ENCODE measurements at places on chromosomes 7 and 10.

DNA sequence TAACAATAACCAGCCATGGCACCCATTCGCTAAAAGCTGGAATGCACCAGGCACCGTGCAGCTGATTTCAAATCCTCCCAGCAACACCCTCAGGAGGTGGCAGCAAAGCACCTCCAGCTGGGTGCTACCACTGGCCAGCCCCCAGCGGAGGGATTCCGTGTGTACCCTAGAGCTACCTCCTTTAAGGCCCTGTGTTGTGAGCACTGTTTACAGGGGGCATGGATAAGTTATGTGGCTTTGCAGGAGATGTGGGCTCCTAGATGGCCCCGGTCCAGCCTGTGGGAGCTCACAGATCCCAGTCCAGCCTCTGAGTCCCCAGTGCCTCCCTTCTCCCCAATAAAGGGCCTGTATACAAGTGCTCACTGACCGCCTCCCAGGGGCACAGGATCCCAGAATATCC is 27.1 kb downstream of the TNRC18 start:
- no peak for DNase-seq

DNA sequence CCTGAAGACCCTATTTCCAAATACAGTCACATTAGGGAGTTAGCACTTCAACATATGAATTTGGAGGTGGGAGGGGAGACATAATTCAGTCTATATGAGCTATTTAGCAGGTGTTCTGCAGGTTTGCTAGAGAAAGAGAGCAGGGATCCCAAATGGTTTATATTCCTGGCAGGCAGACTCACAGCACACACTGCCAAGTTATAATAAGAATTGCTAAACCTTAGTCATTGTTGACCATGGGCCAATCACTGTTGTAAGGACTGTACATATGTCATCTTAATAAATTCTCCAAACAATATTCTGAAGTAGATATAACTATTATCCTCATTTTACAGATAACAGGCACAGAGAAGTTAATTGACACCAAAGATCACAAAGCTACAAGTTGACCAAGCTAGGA is 1.5 kb upstream of the CCDC3 start:
- no peak for DNase-seq

DNA sequence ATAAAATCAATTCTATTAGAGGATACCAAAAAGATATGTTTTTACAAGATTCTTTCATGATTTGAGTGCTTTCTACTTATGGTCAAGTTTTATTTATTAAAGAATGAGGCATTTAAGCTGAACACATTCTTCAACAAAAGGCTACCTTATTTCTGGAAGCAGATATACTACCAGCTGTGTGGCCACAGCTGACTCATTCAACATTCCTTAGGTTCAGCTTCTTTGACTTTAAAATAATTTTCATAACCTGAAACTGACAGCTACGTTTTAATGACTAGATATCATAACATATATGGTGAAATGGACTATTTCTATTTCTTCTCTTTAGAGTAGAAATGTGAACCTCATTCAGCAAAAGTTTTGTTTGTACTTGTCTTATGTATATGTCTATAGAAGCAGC is 414.2 kb upstream of the SEMA3C start:
- DNase-seq, result no peak

DNA sequence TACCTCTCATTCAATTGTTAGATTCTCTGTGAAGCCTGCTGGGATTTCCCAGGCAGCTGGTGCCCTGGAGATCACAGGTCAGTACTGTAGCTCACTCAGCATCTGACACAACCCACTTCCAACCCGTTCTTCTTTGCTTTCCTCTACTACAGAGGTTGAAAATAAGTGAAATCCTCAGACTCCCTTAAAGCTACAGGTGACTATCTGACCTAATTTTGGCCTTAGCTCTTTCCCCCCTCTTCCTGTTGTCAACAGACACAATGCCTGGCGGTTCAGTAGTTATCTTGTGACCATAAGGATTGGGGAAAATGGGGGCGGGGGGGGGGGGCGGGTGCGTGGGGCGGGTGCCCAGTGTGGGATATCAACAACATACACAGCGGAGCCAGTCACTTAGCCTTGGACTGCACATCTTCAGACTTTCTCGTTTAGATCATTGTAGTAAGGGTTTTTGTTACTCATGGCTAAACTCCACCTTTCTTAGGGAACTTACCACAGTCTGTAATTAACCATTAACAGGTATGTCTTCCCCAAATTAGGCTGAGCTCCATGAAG is 37.8 kb downstream of the MTPN start:
- DNase-seq, result peak; percentile 43

- DNase-seq, result peak; percentile 90
Measured at GRCh38 chr7:137753948-137754851, 92.6 kb downstream of the DGKI start.

DNA sequence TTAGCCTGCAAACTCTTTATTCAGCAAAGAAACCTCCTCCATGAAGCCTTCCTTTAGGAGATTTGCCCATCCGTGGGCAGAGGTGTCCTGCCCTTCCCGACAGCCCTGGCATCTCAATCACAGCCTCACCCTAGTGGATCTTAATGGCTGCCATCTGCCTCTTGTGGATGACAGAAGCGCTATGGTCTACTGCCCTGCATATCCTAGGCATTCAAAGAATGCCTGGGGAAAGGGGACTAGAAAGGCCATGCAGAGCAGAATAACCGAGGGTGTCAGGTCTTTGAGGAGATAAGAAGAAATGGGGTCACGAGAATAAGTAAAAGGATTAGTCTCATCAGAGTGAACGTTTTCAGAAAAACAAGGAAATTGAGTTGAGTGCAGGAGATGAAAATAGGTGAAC is 57.7 kb upstream of the SPOCK2 start:
- no peak for DNase-seq

DNA sequence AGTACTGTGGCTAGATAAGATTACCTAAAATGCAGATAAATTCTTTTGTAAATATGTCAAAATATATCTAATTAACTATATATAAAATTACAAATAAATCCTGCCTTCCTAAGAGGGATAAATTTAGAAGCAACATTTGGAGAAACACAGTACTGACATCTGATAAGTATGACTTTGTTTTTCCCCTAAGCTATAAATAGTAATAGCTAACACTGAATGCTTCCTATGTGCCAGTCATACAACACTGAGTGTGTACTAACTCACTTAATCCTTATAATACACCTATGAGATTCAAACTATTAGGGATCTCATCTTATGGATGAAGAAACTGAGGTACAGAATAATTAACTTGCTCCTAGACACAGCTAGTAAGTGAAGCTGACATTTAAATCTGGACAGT is 733.4 kb downstream of the MAGI2 start:
- DNase-seq, result no peak

GRCh38 chr10:110568055-110568735 is 700 bp downstream of the SMC3 start:
- peak; percentile 73 for DNase-seq

DNA sequence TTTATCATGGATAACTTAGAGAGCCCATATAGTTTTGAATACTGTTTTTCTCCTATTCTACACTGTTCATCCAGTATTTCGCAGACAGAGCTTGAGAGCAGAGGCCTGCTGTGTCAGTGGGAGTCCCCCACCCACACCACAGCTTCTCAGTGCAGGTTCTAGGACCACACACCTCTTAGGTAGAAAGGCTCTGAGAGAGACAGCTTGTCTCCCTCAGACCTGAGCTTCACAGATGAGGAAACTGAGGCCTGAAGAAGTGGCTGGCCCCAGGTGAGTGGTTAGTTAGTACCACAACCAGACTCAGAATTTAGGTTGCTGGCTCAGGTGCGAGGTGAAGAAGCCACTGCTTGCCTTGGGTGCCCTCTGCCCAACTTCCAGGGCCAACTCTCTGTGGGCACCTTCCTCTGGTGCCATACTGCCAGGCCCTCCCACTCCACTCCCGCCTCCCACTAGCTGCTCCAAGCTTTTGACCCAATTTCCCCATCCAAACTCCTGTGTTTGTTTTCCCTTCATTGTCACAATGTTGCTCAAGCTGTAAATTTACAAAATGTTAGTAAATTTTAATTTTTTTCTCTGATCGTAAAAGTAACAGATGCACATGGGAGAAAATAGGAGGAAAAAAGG is 7.6 kb upstream of the HILPDA start:
- no peak for DNase-seq

DNA sequence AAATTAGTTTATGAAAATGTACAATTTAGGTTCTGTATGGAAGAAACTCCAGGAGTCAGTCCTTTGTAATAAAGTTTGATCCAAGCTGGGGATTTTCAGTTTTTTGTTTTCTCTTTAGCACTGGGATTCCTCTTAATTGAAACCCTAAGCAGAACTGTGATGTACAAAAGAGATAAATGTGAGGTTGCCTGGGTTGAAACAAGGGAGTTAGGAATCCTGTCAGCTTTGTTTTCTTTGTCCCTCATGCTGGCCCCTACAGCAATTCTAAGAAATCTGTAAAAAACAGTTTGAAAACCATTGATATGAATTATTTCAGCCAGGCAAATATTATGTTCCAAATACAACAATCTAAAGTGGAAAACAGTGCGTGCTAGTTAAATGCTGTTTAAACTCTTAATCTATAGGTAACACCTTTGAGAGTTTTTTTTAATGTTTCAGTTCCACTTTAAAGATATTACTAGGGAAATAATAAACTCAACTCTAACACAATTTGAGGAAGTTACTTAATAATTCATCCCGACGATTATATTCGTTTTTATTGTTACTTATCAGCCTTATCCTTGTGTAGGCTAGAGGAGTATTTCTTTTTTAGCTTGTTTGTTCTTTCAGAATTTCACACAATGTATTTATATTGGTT is 65.3 kb downstream of the SGCE start:
- no peak for DNase-seq

DNA sequence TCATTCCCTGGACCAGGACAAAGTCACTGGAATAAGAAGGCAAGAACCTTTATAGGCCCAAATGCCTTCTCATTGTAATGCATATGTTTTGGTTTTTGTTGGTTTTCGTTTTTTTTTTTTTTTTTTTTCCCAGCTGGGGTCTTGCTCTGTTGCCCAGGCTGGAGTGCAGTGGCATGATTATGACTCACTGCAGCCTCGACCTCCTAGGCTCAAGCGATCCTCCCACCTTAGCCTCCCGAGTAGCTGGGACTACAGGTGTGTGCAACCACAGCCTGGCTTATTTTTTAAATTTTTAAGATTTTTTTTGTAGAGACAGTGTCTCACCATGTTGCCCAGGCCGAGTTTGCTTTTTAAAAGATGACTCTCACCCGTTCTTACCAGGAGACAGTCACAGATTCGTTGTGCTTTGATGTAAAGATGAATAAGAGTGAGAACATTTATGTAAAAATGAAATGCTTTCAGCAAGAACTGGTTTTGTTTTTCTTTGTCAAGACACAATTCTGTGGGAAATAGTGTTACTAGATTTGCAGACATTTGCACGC is 7.6 kb downstream of the IQCE start:
- DNase-seq, result no peak

- no peak for DNase-seq
Measured at GRCh38 chr10:95784279-95784913, 28.4 kb downstream of the ENTPD1 start.

- DNase-seq, result peak; percentile 23
Measured at GRCh38 chr10:126373147-126373546, 15.1 kb downstream of the ADAM12 start.

DNA sequence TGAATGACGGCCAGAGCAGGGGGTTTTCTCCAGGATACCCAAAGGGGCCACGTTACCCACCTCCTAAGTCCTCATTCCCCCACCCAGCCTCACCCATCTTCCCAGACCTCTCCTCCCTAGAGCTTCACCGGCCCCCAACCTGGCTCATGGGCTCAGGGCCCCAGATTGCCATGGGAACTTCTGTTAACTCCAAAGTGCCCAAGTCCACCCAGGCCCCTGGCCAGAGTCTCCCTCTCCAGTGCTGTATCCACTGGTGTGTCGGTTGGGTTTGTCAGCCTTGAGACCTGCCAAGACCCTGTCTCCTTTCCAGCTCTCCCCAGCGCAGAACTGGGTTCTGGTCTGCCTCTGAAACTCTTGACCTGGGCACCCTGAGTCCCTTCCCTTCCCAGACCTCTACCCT is 37.1 kb upstream of the ZMIZ2 start:
- no peak for DNase-seq

- DNase-seq, result no peak
Measured at GRCh38 chr7:50648570-50649169, 83.5 kb upstream of the DDC start.

DNA sequence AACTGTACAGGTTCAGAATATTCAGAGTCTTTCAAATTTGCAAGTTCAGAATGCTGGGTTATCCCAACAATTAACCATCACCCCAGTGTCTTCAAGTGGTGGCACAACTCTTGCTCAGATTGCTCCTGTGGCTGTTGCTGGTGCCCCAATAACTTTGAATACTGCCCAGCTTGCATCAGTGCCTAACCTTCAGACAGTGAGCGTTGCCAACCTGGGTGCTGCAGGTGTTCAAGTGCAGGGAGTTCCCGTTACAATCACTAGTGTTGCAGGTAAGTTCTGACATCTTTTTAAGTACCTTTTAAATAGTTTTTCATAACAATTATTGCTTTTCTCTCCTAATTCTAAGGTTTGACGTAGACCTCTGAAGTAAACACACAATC is 2.7 kb downstream of the SP4 start:
- DNase-seq, result peak; percentile 7

All from NCI-H146 (cell line).